ENCODE measurements at places on chromosomes 16 and 17.

DNA sequence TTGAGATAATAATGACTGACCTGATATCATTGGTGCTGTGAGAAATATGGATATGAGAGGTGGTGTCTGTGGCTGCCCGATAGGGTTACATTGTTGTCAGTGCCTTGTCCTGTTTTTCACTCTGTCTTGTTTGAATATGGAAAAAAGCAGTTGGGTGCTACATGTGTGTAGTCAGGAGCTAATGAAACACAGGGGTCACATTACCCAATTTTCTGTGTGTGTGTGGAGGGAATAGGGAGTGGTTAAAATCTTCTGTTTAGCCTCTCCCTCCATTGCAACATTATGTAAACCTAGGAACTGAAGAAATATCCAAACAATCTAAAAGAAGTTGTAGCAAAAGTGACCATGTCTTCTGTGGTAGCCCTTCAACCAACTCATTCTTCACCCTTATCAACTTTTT, 527.7 kb upstream of the SOX9 start:
- DNase-seq: no peak

DNA sequence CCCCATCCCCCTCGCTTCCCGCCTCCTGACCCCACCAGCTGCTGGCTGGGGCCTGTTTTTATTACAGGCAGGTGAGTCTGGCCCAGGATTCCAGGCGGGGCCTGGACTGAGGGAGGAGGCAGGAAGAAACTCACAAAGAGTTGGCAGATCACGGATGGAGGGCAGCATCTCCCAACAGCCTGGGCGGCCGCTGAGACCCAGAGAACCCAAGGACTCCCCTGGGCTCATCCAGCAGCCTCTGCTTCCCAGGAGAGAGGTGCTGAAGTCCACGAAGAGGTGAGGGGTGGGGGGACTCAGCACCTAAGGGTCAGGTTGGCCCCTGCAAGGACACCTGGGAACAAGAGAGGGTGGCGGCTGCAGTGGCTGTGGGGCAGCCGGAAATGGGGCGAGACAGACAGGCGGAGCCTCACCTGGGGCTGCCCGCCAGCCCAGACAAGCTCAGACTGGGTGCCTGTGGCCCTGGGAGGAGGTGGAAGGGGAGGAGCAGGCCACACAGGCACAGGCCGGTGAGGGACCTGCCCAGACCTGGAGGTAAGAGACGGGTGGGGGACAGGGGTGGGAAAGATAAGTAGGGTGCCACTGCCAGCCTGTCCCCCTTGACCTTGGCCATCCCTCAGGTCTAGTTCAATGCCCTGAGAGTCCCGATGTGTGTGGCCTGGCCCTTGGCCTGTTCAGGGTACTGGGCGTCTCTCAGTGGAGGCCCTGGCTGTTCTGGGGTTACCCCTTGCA, 8.7 kb upstream of the ADGRG1 start:
- DNase-seq: no peak

GRCh38 chr16:49127103-49127502, 154.5 kb downstream of the CBLN1 start:
- DNase-seq: peak; percentile 6

DNA sequence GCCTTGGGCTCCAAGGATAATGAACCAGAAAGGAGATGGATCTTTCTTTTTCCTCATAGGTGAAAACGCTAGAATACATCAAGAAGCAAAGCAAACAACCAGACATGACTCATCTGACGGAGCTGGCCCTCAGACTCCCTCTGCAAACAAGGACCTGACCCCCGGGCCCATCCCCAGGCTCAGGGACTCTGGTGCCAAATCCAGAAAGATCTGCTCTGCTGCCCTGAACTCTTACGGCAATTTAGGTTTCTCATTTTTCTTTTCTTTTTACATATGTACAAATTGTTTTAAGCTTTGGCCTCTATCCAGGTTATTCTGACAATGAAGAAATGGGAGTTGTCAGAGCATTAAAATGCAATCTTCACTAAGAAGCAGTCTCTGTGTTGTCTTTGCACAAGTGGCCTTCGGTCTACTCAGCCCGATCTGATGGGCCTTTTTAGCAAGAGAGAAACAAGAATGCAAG, 17.7 kb downstream of the KNOP1 start:
- no peak for DNase-seq

- no peak for DNase-seq
These were observed 660 bp downstream of the RHBDF1 start for GRCh38 chr16:71540-72401.

GRCh38 chr16:2902337-2903130, 9.2 kb upstream of the FLYWCH1 start:
- DNase-seq: no peak

DNA sequence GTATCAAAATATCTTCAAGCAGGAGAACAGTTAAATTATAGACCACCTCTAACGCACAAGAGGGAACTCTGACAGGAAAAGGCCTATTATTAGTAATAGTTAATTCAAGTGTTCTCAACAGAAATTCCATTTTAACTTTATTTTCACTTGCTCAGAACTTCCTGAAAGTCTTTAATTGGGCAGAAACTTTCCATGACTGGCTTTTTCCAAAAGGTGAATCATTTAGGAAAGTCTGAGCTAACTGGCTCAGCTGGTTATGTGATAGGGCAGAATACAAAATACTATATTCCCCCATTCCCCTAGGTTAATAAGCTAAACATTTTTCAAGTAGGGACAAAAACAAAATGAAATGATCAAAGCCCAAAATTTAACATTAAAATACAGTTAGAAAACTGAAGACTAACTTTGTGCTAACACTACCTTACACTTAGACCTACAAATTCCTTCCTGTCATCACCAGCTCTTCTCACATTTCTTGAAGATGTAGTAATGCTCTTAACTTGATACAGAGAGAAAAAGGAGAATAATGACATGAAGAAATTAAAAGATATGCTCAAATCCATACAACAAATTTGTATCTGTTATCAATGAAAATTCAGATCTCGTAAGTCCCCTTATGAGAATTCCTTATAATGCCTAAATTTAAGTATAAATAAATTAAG, 31.0 kb downstream of the CFDP1 start:
- no peak for DNase-seq

DNA sequence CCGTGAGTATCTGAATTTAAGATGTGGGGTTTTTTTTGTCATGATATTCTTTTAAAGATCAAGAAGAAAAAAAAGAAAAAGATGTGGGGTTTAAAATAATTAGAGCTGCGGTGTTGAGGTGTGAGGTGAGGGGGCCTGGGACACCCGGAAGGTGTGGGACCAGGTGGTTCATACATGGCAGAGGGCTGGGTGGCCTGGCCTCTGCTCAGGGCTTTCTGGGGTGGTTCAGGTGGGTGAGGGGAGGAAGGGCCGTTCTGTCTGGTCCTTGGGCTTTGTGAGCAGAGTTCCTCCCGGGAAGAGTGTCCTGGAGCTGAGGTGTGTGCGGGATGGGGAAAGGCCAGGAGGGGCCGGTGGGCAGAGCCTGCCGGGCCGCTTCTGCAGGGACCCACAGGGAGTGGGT, 5.0 kb downstream of the PRSS27 start:
- no peak for DNase-seq

- DNase-seq: no peak
These were observed 2.6 kb downstream of the COG4 start for GRCh38 chr16:70520612-70521297.

GRCh38 chr16:63896383-63897109, 1225.3 kb downstream of the CDH11 start:
- DNase-seq: no peak

DNA sequence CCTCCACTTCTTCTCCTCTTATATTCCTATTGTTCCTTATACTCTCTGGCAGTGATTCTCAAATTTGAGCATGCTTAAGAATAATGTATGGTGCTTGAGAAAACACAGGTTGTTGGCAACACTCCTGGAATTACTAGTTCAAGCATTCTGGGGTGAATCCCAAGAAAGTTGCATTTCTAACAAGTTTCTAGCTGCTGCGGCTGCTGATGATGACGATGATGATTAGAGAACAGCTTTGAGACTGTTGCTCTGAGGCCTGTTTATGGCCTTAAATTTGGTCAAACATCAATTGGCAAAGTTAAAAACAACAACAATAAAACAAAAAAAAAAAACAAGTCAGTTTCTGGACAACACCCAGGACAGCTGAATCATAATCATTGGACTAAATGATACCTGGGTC, 961.9 kb downstream of the CDH11 start:
- DNase-seq: no peak

- DNase-seq: no peak
These were observed 13.3 kb downstream of the SRCIN1 start for GRCh38 chr17:38592487-38592886.

DNA sequence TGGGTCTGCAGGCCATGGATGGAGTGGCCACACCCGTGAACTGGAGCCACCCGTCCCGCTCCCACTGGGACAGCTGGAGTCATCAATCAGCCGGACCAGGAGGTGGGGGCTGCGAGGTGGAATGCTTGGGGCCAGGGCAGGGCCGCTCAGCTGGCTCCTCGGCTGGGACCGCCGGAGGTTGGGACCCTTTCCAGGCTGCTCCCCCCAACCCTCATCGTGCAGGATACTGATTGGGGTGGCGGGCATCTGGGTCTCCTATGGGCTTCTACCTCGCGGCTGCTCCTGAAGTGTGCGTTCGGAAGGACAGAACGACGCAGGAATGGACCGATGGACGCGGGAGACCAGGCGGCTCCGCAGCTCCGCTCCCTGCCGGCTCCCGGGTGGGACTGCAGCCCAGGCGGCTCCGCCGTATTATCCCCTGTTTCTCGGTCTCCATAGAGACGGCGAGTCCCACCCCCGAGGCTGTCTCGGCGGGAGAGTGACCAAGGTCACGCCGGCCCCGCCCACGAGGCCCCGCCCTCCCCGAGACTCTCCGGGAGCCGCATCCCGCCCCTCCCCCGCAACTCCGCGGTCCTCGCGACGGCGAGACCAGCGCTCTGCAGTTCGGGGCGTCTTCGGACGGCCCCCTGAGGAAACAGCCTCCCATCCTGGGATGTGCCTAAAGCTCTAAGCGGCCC, at the start of gene TPPP3:
Gene TPPP3 (minus strand): TSS at position 388 of the 677 bp plus-strand sequence. CDS start 2,387 bp downstream, outside the sequence.
- DNase-seq: peak; percentile 70

- DNase-seq: no peak
These were observed 45.2 kb downstream of the MFSD11 start for GRCh38 chr17:76783146-76783545.

- DNase-seq: no peak
These were observed 33.8 kb downstream of the SLC47A1 start for GRCh38 chr17:19567216-19568015.

DNA sequence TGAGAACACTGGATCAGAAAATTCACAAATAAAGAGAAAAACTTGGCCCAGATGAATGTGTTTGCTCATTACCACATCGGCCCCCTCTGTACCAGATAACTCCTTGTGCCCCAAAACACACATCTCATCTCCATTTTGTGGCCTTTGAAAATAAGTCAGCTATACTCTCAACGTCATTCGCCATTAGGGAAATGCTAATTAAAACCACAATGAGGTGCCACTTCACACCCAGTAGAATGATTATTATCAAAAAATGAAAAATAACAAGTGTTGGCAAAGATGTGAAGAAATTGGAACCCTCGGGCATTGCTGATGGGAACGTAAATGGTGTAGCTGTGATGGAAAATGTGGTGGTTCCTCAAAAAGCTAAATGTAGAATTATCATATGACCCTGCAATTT, 34.6 kb upstream of the AKTIP start:
- no peak for DNase-seq

- DNase-seq: peak; percentile 4
These were observed 5.7 kb upstream of the STAT5A start for GRCh38 chr17:42282478-42283080.

DNA sequence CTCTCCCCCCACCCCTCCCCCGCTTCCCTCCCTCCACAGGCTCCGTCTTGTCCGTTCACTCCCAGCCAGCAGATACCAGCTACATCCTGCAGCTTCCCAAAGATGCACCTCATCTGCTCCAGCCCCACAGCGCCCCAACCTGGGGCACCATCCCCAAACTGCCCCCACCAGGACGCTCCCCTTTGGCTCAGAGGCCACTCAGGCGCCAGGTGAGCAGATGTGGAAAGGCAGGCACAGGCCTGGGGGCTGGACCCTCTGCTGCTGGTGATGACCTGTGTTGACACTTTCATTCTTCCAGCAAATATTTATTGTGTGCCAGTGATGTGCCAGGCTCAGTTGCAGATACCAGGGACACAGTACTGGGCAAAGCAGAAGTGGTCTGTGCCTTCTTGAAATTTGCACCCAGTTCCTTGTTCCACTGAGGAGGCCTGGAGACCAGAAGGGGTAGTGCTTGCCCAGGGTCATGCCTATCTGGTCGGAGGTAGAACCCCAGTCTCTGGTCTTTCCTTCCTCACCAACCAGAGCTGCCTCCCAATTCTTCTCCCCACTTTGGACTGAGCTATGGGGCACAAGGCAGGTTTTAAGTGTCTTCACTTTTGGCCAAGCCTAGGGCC, 10.3 kb upstream of the ABCC3 start:
- no peak for DNase-seq

- peak; percentile 89 for DNase-seq
These were observed 1.2 kb downstream of the HCRT start for GRCh38 chr17:42183741-42184711.

DNA sequence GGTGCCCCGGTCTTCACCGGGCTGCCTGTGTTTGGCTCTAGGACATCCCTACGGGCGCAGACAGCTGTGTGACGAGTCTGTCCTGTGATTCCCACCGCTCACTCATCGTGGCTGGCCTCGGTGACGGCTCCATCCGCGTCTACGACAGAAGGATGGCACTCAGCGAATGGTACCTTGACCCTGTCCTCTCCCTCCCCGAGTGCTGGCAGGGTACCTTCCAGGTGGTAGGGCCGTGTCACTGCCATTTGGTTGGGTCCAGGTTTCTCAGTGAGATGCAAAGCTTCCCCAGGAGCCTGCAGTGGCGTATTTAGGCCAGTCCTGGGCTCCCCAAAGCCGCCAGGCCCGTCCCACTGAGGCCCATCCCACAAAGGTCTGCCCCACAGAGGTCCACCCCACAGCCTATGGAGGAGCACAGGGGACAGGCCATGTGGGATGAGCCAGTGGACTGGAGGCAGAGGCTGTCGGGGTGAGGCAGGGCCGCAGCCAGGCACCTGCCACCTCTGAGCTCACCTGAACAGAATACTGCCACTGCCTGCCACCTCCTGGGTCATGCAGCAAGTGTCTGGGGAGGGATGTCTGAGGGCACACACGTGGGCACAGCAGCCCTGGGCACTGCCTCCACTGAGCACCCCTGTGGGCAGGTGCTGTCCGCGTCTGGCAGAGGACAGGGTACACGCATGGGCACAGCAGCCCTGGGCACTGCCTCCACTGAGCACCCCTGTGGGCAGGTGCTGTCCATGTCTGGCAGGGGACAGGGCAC, 31.4 kb upstream of the CHMP6 start:
- DNase-seq: no peak

All from activated CD4-positive, alpha-beta T cell treated with anti-CD3 and anti-CD28 coated beads for 36 hours (primary cell).